ENCODE measurements at places on chromosomes 5 and 9.

DNA sequence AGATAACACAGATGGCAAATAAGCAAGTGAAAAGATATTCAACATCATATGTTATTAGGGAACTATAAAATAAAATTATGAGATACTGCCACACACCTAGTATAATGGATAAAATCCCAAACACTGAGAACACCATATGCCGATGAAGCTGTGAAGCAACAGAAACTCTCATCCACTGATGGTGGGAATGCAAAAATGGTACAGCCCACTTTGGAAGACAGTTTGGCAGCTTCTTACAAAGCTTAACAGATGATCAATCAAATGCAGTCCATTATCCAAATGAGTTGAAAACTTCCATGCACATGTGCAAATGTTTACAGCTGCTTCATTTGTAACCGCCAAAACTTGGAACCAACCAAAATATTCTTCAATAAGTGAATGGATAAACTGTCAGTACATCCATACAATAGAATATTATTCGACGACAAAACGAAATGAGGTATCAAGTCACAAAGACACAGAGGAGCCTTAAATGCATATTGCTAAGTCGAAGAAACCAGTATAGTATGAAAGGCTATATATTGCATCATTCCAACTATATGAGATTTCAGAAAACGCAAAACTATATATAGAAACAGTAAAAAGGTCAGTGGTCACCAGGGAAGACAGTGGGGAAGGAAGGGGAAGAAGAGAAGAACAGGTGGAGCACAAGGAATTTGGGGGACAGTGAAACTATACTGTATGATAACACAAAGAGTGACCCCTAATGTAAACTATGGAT lies 14.9 kb downstream of the PFDN1 start:
- DNase-seq, result no peak

GRCh38 chr5:7181841-7182240 lies 214.1 kb upstream of the ADCY2 start:
- no peak for DNase-seq

- DNase-seq, result no peak
These were observed 22.8 kb downstream of the PTCH1 start for GRCh38 chr9:95494022-95494415.

DNA sequence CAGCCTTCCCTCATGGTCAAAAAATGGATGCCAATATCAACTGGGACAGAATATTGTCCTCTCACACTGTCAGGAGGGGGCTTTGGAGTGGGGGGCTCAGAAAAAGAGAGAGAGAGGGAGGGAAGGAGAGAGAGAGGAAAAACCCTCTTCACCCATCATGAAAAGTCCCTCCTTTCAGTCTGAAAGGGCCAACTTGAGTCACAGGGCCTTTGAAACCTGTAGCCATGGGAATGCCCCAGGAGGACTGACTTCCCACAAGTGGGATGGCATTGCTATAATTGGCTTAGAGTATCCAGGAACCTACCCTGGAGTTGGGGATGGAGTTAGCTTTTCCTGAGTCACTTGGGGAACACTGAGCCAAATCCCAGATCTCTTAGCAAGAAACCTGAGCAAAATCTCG lies 41.2 kb downstream of the DNAJC21 start:
- DNase-seq, result no peak

DNA sequence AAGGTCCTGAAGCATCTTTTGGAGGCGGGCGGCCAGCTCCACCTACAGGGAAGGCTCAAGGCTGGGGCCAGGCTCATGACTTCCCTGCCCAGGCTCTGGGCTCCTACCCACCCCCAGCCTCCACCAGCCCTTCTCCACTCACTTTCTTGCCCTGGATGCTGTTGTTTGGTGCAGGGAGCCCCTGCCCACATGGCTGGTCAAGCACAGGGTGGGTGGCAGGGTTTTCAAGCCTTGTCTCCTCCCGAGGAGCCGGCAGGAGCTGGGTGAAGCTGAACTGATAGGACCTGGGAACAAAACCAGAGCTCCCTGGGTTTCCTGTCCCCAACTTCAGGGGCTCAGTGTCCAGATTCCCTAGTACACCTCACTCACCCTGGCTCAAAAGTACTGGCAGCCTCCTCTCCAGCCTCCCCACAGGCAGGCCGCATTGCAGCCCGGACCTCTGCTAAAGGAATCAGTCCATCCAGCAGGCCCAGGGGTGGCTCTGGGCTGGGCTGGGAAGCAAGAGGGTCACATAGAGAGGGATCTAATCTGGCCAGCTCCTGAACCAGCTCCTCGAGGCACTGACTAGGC lies 6.9 kb downstream of the SHROOM1 start:
- no peak for DNase-seq

DNA sequence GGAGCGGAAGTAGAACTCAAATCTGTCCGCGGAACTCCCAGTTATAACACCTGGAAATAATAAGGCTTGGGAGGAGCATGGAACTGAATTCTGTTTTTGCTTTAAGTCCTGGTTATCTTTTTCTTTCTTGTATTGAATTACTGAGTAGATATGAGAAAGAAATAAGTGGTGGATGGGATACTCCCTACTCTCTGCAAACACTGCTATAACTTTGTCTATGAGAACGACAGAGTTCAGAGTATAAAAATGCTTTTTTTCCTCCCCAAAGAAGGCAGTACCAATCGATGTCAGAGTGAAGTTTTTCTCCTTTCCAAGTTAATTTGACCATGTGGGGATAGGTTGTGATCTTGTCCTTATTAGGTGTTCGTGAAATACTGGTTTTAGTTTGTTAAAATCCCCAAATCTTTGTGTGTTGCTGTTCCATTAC lies 1.2 kb downstream of the RIC1 start:
- DNase-seq, result no peak

- DNase-seq, result no peak
These were observed 2.6 kb downstream of the TCF7 start for GRCh38 chr5:134116789-134117761.

GRCh38 chr5:1494780-1495524 lies 28.8 kb downstream of the LPCAT1 start:
- DNase-seq, result no peak

DNA sequence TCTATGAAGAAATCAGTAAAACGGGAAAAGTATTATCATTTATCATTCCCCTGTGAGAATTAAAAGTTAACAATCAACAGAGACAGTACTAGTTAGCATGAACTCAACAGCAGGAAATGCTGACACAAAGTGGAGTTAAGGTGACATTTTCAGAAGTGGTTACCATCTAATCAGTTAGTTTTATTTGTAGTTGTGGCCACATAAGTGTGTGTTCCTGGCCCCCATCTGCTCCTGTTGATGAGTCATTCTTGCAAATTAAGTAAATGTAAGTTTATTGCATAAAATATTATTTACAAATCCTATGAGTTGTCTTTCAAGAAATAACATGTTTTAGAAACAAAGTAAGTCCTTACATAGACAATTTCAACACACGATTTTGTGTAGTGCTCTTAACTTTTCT lies 8.9 kb upstream of the BNC2 start:
- DNase-seq, result no peak

GRCh38 chr5:112388739-112389138 lies 30.3 kb downstream of the EPB41L4A start:
- DNase-seq, result no peak

- DNase-seq, result no peak
These were observed 363.3 kb upstream of the GRIN3A start for GRCh38 chr9:102101723-102102122.

DNA sequence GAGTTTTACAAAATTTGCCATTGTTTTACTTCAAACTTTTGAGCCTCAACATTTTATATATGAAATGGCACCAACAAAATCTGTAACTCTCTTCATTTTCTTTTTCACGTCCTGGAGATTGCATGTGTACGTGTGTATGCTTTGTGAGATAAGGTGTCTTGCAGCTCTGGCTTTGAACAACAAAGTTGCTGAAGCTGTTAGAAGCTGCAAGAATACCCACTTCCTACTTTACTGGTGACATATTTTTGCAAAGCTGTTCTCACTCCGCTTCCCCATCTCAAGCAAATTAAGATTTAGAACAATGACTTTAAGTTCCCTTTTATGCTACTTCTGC lies 41.8 kb downstream of the FYB1 start:
- DNase-seq, result no peak

DNA sequence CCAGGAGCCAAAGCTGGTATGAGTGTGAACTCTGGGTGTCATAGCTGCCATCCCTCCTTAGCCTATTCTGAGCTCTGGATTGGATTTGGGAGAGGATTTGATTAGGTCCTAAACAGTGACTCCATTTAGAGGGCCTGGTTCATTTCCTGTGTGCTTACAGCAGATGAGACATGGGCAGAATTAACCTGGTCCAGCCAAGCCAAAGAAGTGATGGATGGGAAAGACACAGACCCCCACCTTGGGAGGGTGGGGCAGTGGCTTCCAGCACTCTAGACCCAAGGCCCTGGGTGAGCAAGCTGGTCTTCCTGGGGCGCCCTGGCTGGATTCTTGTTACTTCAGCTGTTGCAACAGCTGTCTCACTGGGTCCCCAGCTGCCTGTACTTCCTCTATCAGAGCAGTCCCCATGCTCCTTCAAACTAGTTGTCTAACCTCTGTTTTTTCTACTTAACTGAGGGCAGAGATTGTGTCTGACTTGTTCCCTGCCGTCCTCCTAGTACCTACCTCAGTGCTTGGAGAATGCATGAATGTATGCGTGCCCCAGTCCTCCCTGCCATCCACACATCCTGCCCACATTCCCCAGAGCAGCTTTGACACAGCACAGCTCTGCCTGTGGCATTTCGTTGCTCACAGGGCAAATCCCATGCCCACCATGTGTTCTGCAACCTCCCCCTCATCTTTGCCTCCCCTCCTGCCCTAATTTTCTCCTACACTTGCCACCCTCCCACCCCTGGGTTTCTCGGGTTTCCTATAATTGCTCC lies 115.9 kb downstream of the RGS3 start:
- no peak for DNase-seq

GRCh38 chr9:23643656-23644258 lies 182.3 kb downstream of the ELAVL2 start:
- no peak for DNase-seq

DNA sequence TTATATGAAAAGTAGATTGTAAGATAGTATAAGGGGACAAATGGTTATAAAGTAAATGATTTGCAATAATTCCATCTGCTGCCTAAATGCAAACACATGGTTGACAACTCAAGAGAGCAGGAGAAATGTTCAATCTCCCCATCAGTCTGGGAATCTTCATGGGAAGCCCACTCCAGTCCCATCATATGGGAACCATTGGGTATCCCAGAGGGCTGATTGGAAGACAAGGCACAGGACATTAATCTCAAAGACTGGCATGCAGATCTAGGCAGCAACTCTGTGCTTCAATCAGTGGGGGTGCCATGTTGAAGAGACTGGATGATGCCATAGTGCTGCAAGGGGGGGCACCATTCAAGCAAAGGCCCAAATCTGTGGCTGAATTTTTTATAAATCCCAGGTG lies 193.1 kb upstream of the PDE4D start:
- no peak for DNase-seq

- DNase-seq, result no peak
These were observed 301.6 kb downstream of the ISL1 start for GRCh38 chr5:51684794-51685355.

GRCh38 chr5:11777096-11777495 lies 127.2 kb downstream of the CTNND2 start:
- no peak for DNase-seq

- DNase-seq, result no peak
These were observed 32.4 kb upstream of the SPDL1 start for GRCh38 chr5:169551146-169551545.

DNA sequence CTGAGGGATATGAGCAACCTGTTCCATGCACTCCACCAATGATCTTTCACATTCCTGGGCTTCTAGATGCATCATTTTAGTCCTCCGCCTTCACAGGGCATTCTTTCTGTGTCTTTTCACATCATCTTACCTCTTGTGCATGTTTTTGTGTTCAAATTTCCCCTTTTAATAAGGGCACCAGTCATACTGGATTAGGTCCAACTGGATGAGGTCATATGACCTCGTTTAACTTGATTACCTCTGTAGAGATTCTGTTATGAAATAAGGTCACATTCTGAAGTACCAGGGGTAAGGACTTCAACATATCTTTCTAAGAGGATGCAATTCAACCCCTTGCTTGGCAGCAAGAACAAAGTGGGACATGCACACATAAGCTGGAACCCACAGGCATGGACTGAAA lies 335.3 kb upstream of the TLE4 start:
- DNase-seq, result no peak

DNA sequence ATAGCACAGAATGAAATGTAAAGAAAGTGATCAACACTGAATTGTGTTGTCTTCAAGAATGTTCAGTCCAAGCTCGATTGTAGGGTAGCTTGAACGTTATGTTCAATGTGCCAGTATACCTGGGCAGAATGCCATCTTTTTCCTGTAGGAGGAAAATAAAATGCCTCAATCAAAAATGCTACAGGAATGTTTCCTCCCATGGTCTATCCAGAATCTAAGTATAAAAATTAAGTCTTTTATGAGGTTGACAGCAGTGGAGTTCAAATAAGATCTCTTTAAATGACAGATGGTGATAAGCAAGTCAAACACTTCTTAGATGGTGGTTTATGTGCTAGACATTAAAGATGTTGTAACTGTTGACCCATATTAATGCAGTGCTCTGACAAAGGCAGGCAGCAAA lies 488.6 kb downstream of the CSNK1G3 start:
- DNase-seq, result no peak

GRCh38 chr9:88435336-88435735 lies 47.1 kb downstream of the SPIN1 start:
- no peak for DNase-seq

GRCh38 chr5:75441560-75441959 lies 69.9 kb downstream of the CERT1 start:
- DNase-seq, result no peak

DNA sequence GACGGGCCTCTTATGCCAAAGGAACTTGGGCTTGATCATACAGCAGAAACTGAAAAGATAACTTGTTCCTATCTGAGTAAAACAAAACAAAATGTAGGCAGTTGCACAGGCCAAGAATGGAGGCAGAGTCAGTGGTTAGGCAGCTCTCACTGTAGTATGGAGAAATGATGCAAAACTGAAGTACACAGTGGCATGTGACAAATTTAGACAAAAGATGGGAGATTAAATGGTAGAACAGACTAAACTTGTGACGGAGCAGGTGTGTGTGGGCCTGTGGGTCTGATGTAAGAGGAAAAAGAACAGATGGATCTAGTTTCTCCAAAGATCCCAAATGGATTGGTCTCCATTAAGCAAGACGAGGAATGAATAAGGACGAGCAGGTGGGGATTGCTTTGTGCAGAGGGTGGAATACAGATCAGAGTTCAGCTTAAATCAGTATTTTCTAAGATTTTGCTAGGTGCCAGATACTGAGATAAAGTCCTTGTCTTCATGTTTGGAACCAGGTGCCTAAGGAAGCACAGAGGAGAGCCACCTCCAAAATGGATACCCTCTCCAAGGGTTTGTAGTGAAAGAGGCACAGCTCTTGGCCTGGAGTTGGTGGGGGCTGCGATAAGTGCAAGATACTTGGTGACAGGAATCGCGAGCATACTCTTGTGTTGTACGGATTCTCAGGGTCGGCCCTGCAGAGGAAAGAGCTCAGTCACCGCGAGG lies 722 bp upstream of the DCP2 start:
- DNase-seq, result peak; percentile 13

- DNase-seq, result no peak
These were observed 2.8 kb upstream of the OR2V1 start for GRCh38 chr5:181133610-181134231.

- peak; percentile 79 for DNase-seq
These were observed 49.0 kb downstream of the PSD2 start for GRCh38 chr5:139844472-139845145.
